ENCODE measurements at places on chromosomes 7 and 10. TPM values are rescaled to one million over a fixed set of nuclear protein-coding genes. Genes with fewer than 3 reads are reported as not detected.

Gene ARMC3
- not detected for polyA plus RNA-seq

Gene SORCS1
- not detected for polyA plus RNA-seq

Gene UTF1
- 0.24 TPM for polyA plus RNA-seq

Gene LIPF
- polyA plus RNA-seq: not detected

Gene PAX4
- not detected for polyA plus RNA-seq

Gene NUTM2B
- polyA plus RNA-seq: not detected

Gene EN2
- polyA plus RNA-seq: not detected

Gene TTYH3
- polyA plus RNA-seq: 1.2 TPM

Gene HOXA7
- polyA plus RNA-seq: not detected

Gene NEUROG3
- not detected for polyA plus RNA-seq

Gene NUTM2A
- polyA plus RNA-seq: 0.07 TPM

Gene ATG9B
- 7.6 TPM for polyA plus RNA-seq

Gene RTKN2
- polyA plus RNA-seq: 0.04 TPM

Gene NPFFR1
- not detected for polyA plus RNA-seq

Gene PTF1A
- polyA plus RNA-seq: not detected

Gene NUPR2
- polyA plus RNA-seq: not detected

Gene NRP1
- not detected for polyA plus RNA-seq

Gene ZP3
- 4.6 TPM for polyA plus RNA-seq

Gene SUN3
- not detected for polyA plus RNA-seq

Gene TET1
- polyA plus RNA-seq: 0.97 TPM

Gene RASA4B
- 11.7 TPM for polyA plus RNA-seq

Gene FAM25A
- not detected for polyA plus RNA-seq

Gene GIMAP4
- 0.75 TPM for polyA plus RNA-seq

Gene MCM10
- polyA plus RNA-seq: not detected

Gene CASTOR2
- polyA plus RNA-seq: 0.81 TPM

Gene AKR1D1
- polyA plus RNA-seq: not detected
